Mucosa of gallbladder (tissue), 1 donor: ENCODE measurements at places on chromosomes 3 and 15.
A peak's percentile ranks its signal among the peaks of the same experiment; 100 is the strongest.

- no peak for DNase-seq
Observed at GRCh38 chr3:188949996-188950395, 221.8 kb upstream of the TPRG1 start.

DNA sequence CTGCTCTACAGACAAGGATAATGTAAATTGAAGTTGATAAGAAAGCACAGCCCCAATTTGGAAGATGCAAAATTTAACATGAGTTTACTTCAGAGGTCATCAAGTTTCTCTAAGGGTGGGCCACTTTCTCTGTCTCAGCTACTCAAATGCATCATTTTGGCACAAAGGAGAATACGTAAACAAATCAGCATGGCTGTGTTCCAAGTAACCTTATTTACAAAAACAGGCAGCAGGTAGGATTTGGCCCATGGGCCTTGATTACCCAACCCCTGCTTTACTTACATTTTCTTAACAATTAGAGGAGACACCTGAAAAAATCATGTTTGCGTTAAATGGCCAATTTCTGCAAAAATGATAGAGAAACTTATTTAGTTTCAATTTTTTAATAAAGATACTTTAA lies 181.7 kb downstream of the GBE1 start:
- no peak for DNase-seq

DNA sequence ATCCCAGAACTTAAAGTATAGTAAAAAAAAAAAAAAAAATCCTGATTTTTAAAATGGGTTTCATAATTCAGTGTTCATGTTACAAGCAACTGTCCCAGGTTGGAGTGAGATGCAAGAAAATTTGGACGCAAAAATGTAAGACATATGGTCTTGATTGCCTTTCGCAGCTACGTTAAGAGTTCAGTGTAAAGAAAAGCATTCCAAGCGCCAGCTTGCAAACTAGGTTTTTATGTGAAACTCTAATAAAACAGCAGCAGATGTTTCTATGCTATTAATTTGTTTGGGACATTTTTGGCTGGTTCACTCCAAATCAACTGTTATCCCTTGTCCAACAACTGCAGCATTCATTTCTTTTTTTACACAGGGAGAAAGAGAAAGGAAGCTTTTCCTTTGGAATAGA lies 957.8 kb downstream of the ROBO1 start:
- no peak for DNase-seq

DNA sequence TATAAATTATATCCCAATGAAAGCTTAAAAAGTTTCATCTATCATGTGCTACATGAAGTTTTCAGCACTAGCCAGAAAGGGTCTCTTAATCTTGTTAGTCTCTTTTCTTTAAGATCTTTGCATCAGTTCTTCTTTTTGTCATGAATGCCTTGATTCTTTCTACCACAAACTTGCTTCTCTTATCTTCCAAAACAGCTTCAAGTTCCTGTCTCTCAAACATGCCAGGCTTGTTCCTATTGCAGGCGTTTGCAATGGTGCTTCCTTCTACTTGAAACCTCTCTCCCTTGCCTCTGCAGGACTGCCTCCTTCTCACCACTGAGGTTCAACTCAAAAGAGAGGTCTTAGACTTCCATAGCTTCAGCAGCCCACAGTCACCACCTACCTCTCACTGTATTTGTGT lies 104.3 kb upstream of the FRMD4B start:
- DNase-seq = no peak

- no peak for DNase-seq
Observed at GRCh38 chr3:38253704-38254103, 11.9 kb upstream of the SLC22A13 start.

GRCh38 chr3:148243609-148244008 lies 454.1 kb upstream of the AGTR1 start:
- no peak for DNase-seq

DNA sequence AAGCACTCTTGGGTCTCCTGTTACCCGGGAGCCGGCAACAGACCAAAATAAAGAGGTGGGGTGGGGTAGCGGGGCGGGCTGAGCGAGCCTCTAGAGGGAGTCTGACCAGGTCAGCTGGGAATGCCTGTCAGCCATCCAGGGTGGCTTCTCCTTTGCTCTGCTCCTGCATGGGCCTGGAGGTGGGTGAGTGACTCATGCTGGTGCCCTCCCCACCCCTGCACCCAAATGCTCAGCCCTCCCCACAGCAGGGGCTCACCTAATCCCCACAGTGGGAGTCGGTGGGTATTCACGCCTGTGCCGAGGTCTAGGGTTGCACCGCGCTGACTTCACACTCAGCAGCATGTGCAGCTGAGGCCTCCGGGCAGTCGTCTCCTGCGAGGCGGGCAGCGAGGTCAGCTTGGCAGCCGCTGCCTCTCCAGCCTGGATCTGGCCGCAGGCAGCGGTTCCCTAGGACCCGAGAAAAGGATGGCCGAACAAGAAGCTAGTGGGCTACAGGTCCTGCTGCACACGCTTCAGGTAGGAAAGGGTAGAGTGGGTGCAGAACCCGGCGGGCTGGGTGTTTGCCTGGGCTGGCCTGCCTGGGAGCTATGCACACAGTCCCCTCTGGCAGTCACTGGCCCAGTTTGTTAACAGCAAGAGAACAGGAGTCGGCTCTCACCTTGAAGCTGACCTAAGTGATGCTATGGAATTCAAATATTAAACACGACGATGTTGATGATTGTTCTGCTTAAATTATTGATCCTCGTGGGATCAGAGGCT lies at the start of gene AGBL1:
Gene AGBL1 (plus strand): TSS at position 364 of the 759 bp plus-strand sequence.
- DNase-seq = no peak

GRCh38 chr3:42906070-42906847 lies at the start of gene ZNF662:
ZNF662 (plus strand) TSS chr3:42906142; CDS start chr3:42908115, 1,973 bp downstream.
- DNase-seq = peak; percentile 31

- no peak for DNase-seq
Observed at GRCh38 chr3:45611628-45612081, 17.1 kb downstream of the LIMD1 start.

DNA sequence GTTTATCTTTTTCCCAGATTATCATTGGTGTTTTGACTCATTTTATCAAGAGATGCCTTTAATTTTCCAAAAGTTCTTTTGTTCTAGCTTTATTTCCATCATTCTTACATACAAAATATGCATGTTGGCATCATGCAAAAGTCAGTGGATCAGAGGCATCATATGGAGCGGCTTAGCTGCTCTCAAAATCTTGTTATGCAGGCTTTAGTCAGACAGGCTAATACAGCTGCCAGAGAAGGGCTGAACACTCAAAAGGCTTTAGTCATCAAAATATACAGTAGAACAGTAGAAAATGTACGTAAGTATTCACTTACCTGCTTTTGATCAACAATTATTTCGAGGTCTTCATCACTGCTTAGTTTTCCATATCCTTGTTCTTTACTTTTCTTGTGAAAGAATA lies 65.5 kb downstream of the PEX5L start:
- DNase-seq = no peak

DNA sequence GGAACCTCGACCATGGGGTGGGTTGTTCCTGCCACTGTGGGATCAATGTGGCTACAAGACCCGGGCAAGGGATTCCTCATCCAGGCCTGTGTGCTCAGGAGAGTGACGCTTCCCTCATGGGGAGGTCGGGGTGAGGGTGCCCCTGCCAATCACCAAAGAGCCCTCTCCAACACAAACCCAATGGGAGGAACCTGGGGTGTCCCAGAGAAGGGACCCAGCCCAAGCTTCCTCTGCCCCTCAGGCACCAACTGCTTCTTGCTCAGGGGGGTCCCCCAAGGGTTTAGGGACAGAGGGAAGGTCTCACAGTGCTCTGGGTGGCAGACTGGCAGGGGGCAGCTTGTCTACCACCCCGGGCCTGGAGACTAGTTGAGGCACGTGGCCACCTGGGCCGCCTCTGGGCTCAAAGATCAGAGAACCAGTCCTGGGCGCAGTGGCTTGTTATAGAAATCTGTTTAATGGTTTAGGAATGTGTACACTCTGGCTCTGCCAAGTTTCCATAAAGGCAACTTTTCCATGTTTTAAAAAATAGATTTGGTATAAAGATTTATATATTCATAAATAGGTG lies 26.6 kb downstream of the GP9 start:
- DNase-seq = peak; percentile 40
